NCI-H1694 treated with DMSO at 0.1 percent for 48 hours (cell line): ENCODE measurements at places on chromosomes 4 and X.
A peak's percentile ranks its signal among the peaks of the same experiment; 100 is the strongest.

GRCh38 chr4:164828955-164829354 is 48.0 kb upstream of the APELA start:
- DNase-seq = no peak

DNA sequence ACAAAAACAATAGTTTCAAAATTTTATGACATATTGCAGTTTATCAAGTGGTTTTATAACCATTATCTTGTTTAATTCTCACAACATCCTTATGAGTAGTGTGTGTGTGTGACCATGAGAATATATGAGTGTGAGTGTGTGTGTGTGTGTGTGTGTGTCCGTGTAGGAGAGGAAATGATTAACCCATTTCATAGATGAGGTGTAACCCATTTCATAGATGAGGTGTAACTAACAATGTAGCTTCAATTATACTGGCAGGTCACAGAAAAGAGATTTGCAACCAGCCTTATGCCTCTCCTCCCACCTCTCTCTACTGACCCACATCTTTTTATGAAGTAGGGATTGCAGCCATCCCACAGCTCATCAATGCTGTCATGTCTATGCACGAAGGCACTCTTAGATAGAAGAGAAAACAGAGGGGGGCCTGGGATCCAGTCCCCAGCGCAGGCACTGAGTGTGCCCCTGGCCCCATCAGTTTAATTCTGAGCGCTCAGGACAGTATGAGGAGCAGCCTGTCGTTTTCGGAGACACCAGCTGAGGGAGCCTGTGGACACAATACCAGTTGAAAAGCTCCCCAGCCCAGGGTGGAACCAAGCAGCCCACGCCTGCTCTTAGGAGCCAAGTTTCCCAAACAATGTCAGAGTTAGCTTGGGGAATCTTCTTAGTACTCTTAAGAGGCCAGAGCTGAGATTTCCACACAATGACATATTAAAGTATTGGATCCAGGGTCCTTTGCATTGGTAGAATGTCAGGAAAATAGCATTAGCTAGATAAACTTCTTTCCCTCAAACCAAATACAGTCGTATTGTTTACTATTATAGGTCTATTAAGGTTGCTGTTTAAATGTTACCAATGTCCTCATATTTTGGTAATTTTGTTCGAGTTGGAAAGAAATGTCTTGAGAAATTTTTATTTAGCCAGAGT is 88.6 kb downstream of the PALLD start:
- peak; percentile 41 for DNase-seq

- DNase-seq = peak; percentile 12
Measured at GRCh38 chrX:16436348-16437188, 213.4 kb upstream of the S100G start.

DNA sequence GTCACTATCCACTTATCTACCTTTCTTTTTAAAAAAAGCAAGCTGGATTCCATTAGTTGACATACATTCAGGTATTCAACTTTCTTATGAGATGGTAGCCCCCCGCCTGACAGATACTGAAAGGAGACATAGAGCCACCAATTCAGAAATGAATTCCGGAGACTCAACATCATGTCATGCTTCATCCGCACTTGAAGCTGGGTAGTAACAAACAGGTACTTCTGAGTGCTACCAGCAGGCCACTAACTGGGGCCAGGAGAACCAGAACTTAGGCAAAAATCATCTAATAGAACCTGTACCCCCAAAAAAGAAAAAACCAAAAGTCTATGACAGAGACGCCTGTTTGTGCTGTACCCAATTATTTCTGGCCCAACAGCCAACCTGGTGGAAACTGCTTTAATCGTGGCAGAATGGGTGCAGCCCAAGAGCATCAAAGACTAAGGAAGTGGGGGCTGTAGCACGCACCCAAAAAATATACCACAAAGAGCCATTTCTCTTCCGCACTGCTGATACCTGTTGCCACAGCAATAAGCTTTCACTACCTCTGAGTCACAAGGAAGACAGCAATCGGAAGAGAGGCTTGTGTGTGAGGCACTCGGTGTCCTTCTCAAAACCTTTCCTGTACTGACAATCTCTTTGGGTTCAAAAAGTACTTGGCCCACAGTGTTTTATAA is 84.8 kb downstream of the AFAP1 start:
- no peak for DNase-seq

DNA sequence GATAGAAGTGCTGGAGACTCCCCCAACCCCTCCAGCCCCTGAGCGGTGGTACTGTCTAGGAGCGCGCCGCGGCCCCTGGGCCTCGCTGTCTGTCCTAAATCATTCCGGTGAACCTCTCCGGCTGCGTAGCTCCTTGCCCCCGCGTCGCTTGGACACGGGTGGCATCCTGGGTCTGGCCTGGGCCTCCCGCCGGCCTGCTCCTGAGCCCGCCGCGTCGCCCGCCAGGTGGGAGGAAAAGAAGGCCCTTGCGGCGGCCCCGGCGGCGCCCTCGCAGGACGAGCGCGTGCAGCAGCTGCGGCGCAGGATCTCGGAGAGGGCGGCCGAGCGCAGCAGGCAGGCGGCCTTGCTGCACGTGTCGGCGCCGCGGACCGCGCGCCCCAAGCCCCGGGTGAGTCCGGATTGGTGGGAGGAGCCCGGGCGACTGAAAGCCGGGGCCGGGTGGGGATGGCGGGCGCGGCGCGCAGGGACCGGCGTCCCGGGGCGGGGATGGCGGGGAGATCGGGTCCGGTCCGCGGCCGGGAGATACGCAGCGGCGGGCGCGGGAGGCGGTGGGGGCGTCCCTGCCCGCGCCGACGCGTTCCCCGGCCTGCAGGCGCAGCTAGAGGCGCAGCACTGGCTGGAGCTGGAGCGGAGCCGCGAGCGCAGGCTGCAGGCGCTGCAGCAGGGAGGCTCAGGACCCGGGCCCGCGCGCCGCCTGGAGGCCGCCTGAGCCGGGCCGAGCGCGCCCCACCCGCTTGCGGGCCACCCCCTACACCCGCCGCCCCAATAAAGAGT is 6.5 kb upstream of the RNF4 start:
- peak; percentile 27 for DNase-seq

- DNase-seq = no peak
Measured at GRCh38 chrX:127908384-127908783, 143.8 kb downstream of the ACTRT1 start.
